ENCODE measurements at places on chromosomes 1 and 21.

- peak; percentile 74 for DNase-seq
Measured at GRCh38 chr1:41662765-41663437, 178.4 kb upstream of the EDN2 start.

- DNase-seq = no peak
Measured at GRCh38 chr1:115073298-115074087, 15.8 kb downstream of the TSPAN2 start.

DNA sequence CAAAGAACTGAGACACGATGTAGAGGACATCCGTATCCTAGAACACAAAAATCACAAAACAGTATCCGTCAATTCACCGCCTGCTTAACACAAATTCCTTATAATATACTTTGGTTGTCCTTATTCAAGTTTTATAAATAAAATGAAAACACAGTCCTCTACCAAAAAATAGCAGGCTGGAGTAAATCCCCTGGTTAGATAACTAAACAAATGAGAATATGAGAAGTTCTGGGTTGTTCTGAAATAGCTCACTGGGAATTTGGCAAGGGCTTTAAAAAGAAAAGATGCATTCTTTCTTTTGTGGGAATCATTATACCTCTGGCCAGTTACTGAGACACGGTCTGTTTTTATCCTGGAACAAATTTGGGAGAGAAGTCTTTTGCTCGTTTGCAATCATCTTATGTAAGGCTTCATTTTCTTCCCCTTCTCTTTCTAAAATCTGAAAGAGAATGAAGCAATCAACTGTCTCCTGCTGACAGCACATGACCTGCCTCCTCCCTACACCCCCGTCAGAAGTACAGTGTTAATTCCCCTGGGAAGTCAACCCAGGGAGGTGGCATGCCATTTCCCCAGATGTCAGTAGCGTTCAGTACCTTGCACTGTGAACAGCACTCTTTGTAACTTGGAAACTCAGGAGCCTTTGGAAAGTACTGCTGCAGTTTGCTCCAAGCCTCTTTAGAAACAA lies 37.1 kb upstream of the RAP1GAP start:
- DNase-seq = peak; percentile 24

- DNase-seq = no peak
Measured at GRCh38 chr1:154859786-154860155, 10.3 kb downstream of the KCNN3 start.

- no peak for DNase-seq
Measured at GRCh38 chr21:26490771-26491170, 82.3 kb downstream of the CYYR1 start.

DNA sequence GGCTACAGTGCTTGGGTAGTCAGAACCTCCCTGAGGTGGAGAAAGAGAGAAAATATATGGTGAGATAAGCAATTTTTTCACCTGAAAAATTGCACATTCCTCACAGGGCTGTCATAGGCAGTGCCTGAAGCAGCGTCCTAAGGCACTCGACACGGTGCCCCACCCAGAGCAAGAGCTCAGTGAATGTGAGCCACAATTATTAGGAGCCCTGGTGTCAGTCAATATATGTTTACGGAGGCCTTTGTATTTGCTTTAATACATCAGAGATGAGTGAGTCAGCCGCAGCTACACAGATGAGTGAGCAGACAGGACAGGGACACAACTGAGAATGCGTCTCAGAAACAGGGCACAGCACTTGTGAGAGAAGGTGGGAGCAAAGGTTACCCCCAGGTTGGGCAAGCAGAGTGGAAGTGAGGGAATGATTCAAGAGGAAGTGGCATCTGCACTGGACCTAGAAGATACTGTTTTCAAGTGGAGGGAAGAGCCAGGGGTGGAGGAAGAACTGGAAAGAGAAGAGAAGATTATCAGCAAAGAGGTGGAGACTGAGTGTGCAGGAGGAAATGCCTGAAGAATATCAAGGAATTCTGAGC lies 5.2 kb upstream of the PIGC start:
- no peak for DNase-seq

DNA sequence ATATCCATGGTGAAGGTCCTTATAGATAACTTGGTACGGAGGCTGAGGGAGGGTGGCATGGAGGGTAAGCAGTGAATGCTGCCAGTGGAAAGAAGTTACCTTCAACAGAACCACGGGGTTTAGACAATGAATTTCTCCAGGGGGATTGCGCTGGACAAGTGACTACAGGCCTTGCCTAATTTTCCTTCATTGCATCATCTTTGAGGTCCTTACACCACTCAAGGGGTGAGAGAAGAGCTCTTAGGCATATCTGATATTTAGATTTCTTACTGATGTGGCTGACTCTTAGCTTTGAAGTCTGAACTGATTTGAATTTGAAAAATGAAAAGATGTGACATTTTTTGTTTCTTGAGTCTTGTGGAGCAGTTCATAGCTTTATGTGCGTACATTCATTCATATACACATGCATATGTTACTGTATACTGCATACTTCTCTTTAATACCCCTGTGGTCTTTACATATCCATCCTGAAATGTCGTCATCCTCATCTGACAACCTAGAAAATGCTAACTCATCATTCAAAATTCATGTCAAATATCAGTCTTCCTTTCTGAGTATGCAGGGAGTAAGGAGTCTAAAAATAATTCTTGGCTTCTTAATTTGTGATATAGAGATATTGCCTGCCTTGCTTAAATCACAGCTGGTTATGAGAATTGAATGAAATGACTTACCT lies 63.6 kb downstream of the DNM3 start:
- no peak for DNase-seq

DNA sequence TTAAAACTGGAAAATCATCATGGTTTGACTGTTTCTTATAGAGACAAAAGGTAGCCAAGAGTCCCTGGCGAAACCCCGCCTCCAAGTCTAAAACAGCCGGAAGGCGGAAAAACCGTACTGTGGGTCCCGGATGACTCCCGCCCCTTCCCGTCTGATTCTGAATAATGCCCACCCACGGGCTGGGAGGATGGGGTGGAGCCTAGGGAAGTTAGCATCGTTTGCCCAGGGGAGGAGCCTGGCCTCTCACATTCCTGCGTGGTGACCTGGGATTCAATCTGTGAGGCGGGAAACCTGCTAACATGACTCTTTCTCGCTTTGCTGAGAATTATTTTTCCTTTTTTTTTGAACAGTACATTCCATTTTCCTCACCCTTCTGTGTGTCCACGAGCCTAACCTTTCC lies 124.9 kb downstream of the KCNK1 start:
- DNase-seq = no peak

DNA sequence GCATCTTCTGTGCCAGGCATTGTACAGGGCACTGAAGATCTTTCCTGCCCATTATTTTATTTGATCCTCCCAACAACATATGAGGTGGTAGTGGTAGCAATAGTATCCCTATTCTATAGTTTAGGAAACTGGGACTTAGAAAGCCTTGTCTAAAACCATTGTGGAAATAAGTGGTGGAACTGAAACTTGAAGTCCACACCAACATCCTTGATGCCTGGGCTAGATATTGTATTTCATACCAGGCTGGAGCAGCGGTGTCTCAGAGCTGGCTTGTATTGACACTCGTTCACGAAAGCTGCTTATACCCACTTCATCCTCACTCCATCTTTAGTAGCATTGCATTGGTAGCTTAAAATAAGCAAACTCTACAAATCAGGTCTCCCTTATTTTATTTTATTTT lies 9.7 kb upstream of the CTSS start:
- no peak for DNase-seq

- DNase-seq = no peak
Measured at GRCh38 chr1:223702735-223703667, 9.3 kb upstream of the CAPN2 start.

- no peak for DNase-seq
Measured at GRCh38 chr1:198119906-198120305, 36.9 kb upstream of the NEK7 start.

- DNase-seq = no peak
Measured at GRCh38 chr1:27940297-27940696, 5.5 kb downstream of the SMPDL3B start.

DNA sequence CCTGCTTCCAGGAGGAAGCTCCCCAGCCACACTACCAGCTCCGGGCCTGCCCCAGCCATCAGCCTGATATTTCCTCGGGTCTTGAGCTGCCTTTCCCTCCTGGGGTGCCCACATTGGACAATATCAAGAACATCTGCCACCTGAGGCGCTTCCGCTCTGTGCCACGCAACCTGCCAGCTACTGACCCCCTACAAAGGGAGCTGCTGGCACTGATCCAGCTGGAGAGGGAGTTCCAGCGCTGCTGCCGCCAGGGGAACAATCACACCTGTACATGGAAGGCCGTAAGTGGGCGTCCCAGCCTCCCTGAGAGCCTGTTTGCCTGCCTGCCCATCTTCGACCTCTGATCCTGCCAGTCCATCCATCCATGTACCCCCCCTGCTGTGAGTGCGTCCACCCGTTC lies 3.6 kb downstream of the ECM1 start:
- DNase-seq = no peak

DNA sequence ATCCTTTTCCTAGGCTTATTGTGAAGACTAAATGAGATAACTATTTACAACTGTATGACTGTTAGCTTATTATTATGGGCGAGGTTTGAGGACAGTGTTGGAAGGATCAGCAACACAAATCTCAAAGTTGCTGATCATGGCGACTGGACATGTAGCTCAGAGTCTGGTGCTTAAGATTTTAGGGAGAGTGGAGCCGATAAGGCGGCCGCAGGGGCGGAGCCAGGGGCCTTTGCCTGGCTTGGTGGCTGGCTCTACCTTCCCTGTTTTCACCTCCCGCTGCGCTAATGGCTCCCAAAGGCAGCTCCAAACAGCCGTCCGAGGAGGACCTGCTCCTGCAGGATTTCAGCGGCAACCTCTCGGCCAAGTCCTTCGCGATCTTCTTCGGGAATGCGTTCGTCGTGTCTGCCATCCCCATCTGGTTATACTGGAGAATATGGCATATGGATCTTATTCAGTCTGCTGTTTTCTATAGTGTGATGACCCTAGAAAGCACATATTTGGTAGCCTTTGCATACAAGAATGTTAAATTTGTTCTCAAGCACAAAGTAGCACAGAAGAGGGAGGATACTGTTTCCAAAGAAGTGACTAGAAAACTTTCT lies 45.5 kb downstream of the GIPC2 start:
- no peak for DNase-seq

GRCh38 chr1:67700220-67700619 lies 15.2 kb downstream of the GADD45A start:
- DNase-seq = no peak

DNA sequence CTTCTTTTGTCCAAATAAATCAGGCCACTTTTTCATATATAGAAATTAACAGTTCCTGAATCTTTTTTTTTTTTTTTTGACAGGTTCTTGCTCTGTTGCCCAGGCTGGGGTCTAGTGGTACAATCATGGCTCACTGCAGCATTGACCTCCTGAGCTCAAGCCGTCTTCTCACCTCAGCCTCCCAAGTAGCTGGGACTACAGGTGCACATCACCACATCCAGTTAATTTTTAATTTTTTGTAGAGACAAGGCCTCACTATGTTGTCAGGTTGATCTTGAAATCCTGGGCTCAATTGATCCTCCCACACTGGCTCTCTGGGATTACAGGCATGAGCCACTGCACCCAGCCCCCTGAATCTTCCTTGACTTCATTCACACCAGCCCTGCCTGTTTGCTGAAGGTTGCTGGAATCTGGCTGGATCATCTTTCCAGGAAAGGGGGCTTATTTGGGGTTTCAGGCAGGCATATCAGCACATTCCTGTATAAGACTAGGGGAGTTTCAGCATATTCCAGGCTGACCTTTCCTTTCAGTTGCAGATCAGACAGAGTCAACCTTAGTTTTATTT lies 78.2 kb upstream of the ARHGAP29 start:
- no peak for DNase-seq

DNA sequence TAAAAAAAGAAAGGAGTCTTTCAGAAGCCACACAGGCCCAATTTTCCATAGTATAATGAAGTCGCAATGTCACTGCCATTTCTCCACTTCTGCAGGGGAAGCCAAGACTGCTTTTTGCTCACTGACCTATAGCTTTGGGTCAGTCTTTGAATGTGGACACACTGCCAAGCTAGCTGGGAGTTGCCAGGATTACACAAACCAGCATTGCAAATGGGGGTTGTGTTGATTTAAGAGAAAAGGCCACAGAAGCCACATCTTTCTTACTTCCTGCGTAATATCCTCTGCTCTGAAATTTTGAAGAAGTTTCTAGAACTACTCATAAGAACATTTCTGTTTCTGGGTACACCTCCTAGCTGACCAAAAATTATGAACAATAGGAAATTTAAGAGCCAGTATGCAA lies 45.8 kb upstream of the SAMSN1 start:
- DNase-seq = no peak

DNA sequence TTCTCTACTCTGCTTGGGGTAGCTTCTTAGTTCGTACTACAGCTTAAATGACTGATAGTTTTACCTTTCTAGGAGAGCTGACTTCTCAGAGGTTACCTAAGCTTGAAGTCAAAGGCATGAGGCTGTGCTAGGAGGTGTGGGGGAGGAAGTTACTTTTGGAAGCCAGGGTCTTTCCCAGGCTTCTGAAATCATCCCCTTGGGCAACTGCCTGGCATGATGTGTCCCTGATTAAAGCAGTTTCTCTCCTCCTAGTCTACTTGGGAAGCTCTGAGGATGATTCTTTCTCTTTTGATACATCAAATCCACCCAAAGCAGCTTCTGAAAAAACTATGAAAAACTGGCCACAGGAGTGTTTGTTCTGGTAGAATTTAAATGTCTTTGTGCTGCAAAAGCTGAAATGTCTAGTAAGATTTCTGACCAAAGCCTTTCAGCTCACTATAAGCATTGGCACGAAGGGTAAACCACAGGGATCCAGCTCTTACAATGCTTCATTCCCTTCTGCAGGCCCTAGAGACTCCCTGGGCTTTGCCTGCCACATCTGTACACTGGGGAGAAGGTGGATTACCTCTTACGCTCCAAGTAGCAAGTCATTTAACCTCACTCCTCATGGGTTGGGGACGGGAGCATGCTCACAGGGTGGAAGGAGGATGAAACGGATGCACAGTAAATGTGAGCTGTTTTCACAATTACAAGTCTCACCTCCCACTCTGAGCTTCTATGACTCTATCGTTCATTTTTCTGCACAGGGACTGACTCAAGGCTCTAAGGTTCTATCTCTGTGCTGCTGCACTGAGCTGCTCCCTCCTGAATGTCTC lies 59.6 kb downstream of the RUNX1 start:
- DNase-seq = no peak

DNA sequence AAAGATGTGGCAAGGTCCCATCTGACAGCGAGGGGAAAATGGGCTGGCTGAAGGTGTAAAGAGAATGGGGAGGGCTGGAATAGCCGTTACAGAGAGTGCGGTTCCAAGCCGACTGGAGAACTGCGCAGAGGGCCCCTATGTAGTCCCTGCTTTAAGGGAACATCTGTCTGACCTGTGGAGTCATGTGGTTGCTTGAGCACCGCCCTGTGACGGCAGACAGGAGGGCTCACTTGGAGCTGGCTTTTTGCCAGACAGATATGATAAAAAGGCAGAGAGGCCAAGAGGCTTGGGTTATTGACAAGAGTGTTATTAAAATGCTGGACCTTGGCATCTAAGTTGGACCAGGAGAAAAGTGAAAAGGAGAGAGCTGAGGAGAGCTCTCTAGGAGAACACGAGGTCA lies 5.9 kb upstream of the PTPRF start:
- DNase-seq = no peak

- DNase-seq = no peak
Measured at GRCh38 chr1:103002005-103002404, 106.3 kb downstream of the COL11A1 start.

- no peak for DNase-seq
Measured at GRCh38 chr21:30943243-30943642, 61.9 kb upstream of the KRTAP11-1 start.
